ENCODE measurements at places on chromosomes 16 and 17.

DNA sequence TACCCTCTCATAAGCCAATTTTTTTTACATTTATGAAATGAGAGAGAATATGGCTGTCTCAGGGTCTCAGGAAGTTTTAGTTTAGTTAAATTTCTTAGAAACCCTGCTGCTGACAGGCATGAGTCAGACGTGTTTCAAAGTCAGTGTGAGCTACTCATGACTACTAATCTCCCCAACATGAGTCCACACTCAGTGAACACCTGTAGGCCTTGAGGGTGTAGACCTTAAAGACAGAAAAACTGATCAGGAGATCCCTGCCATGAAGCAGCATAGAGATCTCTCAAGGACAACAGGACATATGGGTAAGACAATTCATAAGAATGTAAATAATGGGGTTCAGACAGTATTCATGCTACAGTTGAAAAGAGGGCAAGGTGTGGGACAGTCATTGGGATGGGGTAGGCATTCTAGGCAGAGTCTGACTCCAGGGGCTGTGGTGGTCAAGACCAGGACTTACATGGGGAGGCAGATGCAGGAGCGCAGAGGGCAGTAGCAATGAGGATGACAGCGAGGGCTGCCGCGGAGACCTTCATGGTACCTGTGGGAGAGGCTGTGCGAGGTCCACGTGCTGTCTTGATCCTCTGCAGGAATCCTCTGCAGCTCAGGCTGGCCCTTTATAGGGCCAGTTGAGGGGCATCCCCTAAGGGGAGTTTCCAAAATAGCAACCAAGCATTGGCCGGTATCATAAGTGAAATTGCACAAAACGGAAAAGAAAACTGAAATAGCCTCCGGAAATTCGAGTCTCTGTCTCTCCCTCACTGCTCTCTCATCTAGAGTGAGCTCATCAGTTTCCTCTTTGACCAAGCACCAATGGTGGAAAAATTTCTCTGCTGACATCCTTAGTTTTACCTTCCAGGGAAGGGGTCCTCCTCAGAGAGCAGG, at the start of gene CCL5:
CCL5 (minus strand) TSS at position 588 of the 882 bp plus-strand sequence.
- DNase-seq: no peak

DNA sequence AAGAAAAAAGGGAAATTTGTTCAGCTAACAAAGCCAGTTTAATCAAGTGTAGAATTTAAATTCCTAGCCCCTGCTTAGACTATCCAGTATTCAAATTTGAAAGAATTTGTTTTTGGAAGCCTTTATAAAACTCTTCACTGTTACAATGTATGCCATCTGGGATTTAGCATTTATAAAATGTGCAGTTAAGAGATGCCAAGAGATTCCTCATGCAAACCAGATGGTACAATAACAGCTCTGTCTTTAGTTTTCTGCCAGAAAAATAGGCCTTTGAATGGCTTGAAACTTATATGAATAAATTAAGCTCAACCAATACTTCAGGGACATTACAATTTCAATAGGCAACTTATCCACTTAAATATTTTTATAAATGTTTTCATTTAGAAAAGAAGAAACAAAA, 6.8 kb upstream of the ANKS4B start:
- no peak for DNase-seq

- no peak for DNase-seq
These were observed 477.3 kb downstream of the KCNJ2 start for GRCh38 chr17:70646673-70647072.

GRCh38 chr17:38578229-38579082, 27.3 kb downstream of the SRCIN1 start:
- no peak for DNase-seq

DNA sequence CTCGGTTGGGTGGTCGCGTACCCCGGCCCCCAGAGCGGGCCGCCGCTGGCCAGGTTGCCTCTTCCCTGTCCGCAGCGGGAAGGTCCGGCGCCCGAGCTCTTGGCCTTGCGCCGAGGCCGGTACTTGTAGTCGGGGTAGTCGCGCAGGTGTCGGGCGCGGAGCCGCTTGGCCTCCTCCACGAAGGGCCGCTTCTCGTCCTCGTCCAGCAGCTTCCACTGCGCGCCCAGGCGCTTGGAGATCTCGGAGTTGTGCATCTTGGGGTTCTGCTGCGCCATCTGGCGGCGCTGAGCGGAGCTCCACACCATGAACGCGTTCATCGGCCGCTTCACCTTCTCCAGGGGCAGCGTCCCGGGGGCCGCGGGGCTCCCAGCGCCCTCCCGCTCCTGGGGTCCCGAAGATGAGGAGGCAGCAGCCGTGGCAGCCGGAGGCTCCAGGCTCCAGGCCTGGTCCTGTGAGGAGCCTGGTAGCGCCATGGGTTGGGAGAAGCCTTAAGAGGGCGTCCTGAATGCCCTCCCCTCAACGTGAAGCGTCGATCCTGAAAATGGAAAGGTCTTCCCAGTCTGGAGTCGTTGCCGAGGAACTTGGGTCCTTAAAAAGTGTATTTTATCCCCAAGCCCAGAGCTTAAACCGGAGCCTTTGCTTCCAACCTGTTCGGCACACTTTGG, 558 bp downstream of the SOX15 start:
- peak; percentile 88 for DNase-seq

DNA sequence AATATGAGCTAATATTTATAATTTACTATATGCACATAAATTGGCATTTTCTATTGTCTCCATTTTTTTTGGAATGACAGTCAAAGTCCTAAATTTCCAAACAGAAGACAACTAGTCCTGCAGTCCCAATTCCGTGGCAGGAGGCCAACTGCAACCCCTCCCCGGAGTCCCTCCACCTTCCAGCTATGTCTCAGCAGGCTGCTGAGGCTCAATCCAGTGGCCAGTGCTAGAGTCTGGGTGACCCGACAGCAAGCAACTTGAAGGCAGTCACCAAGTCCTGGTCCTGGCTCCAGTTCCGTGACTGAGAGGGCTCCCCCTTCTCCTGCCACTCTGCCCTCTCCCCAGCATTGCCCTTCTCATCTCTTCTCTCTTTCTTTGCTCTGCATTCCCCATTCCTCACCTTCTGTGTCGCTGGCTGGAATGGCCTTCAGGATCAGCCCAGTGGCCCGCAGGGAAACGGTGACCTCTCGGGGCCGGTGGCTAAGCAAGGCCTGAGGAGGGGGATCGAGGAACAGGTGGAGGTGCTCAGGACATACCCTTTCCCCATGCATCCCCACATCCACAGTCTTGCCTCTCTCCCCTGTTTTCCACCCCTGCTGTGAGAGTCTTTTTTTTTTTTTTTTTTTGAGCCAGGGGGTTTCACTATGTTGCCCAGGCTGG, 22.4 kb upstream of the MFSD6L start:
- no peak for DNase-seq

- no peak for DNase-seq
These were observed 20.2 kb upstream of the C1QL1 start for GRCh38 chr17:44988044-44988942.

DNA sequence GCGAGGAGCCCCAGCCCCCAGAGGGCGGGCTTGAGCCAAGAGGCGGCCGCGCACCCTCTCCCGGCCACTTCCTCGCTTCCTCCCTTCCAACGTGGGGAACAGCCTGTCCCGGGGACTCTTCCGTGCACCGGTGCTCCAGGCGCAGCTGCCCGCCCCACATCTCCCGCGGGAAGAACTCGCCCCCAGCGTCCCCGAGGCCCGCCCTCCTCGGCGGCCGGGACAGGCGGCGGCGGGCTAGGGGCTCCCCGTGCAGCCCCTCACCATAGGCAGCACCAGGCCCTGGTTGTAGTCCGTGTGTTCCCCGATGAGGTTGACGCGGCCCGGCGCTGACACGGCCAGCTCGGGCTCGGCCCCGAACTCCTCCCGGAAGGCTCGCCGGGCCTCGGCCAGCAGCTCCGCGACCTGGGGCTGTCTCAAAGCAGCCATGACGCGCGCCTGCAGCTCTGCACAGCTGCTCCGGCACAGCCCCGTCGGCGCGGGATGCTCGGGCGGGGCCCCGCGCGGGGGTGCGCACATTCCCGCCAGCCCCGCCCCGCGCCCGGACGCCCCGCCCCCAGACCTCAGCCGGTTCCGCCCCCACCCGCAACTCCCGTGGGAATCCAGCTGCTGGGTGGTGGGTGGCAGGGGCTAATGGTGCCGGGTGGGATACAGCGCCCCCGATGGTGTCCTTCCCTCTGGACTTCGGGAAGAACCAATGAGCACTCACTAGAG, at the start of gene GALK1:
GALK1 (minus strand) TSS at position 482 of the 711 bp plus-strand sequence; CDS start at position 426, 56 bp downstream.
- DNase-seq: peak; percentile 55

DNA sequence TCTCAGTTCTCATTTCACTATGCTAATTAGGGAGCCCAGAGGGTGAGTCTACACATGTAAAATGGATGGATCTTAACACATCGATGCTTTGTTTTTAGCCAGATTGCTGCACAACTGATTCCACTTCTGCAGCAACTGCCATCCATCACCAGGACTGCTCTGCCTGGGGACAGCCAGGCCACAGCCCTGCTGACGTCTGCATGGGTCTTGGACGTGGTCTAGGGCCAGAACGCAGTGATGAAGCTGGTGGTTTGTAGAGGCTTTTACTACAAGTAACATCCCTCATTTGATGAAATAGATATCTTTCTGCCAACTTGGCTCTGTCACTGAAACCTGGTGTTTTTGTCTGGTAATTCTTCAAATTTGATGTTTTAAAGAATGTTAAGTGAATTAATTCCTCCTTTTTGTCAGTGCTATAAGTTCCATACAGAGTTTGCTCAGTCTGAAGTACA, 50.6 kb downstream of the MARCHF10 start:
- DNase-seq: peak; percentile 61

GRCh38 chr17:22233382-22233781, 541.1 kb downstream of the KCNJ18 start:
- no peak for DNase-seq

DNA sequence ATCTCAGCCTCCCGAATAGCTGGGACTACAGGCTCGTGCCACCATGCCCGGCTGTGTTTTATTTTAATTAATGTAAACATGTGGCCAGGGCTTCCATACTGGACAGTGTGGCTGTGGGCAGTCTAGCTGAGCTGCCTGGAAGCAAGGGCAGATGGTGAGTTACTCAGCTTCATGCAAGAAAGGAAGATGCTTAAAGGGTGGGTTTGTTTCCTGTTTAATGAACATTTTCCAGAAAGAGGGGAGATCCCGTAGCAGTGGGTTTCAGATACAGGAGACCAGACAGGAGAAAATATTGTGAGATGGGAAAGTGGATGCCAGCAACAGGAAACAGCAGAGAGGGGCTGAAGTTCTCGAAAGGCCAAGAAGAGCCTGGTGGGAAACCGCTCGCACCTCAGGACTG, 7.3 kb downstream of the MAPK8IP3 start:
- DNase-seq: no peak

DNA sequence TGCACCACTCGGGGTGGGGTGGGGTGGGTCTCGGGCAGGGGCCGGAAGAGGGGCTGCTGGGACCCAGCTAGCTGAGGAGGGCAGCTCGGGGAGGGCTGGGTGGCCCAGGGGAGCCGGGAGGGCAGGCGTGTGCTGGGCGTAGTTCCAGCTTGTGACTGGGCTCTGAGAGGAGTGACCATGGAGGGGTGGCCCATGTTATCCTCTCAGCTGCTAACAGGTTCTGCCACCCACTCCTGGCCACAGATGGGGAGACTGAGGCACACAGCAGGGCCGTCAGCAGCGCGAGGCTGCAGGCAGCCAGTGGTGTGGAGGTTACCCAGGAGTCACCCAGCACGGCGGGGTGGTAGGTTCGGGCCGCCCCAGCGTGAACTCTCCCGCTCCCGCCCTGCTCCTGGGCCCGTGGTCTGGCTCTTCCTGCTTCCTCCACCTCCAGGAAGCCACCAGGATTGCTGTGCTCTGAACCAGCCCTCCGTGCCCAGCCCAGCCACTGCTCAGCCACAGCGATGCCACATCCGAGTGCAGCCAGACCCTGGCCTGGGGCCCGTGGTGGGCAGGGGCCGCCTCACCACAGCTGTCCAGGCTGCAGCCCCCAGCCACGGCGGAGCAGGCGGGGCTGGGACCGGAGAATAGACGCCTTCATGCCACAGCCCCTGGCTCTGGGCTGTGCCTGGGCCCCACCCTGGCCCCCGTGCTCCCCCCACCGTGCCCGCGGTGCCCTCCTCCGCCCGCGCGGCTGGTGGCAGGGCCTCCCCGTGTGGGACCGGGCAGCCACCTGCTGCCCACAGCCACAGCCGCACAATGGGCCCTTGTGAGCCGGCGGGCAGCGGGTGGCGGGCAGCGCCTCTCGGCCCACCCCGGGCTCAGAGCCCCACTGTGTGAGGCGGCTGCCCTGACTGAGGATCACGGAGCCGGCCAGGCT, 26.3 kb upstream of the SSTR5 start:
- DNase-seq: no peak

DNA sequence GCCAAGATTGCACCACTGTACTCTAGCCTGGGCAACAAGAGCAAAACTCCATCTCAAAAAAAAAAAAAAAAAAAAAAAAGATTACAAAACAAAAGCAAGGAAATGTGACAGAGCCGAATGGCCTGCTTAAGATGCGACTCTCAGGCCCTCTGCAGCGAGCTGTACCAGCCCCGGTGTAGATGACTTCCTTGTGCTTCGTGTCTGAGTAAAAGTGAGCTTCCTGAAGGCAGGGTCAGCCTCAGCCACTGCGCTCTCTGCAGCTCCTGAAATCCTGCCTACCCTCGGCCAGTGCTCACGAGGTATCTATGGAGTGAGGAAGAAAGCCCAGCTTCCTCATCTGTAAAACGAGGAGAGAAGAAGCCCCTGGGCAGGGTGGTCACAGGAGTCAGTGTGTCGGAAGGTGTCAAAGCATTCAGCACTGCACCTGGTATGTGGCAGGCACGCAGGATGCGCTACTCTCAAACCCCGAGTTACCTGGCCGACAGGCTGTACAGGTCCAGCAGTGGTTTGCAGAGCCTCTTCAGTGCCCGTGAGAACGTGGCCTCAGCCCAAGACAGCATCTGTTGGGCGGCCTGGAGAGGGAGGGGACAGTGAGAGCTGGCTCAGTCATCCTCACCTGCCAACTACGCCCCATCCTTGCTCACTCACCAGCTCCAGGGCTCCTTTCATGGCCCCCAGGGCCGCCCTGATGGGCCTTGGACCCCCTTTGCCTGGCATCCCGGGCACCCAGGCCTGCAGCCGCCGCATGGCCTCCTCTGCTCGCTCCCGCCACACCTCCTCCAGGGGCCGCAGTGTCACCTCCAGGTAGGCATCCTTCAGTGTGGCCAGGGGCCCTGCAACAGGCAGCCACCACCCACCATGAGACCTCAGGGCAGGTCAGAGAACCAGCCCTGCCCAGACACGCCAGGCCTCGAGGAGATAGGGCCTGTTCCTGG, 44.6 kb downstream of the RMI2 start:
- DNase-seq: no peak

GRCh38 chr16:11090232-11090631, 145.9 kb downstream of the CLEC16A start:
- no peak for DNase-seq

Measured in fibroblast of the aortic adventitia (primary cell).